ENCODE measurements at places on chromosomes 16 and 17.
A peak's percentile ranks its signal among the peaks of the same experiment; 100 is the strongest.

GRCh38 chr16:75093598-75094540 lies 22.7 kb downstream of the LDHD start:
- no peak for DNase-seq

- no peak for DNase-seq
Observed at GRCh38 chr17:58121925-58122324, 26.3 kb upstream of the OR4D1 start.

- peak; percentile 10 for DNase-seq
Observed at GRCh38 chr16:85086347-85087291, 25.7 kb downstream of the CIBAR2 start.

- no peak for DNase-seq
Observed at GRCh38 chr17:9646546-9646885, 1.2 kb downstream of the USP43 start.

- DNase-seq = no peak
Observed at GRCh38 chr16:23771027-23771426, 16.2 kb downstream of the CHP2 start.

DNA sequence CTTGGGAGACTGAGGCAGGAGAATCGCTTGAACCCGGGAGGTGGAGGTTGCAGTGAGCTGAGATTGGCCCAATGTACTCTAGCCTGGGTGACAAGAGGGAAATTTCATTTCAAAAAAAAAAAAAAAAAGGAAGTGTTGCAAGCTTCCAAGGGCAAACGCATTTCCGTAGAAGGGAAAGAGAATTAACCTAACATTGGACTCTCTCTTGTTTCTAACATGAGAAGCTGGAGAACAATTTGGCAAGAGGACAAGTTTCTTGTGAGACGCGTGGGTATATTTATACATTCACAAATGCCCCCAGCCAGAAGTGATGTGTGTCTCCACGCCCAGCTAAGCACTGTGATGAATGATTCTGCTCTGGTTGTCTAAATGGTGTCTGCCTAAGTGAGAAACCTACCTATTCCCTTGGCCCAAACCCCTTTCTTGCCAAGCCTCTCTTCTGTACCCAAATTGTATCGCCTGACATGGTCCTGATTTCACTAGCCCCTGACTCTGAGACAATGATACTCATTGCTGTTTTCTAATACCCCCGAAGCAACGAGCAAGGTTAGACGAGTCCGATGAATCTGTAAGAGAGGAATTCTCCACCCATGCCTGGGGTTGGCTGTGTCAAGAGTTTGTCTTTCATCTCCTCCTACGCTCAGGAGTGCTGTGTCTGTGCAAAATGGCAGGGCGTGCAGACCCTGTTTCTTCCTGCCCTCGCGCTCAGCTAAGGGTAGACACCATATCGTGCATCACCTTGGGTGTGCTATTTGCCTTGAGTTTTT lies 14.2 kb upstream of the ST6GALNAC2 start:
- DNase-seq = no peak

GRCh38 chr17:36705874-36706731 lies 104.7 kb downstream of the MRM1 start:
- DNase-seq = no peak

DNA sequence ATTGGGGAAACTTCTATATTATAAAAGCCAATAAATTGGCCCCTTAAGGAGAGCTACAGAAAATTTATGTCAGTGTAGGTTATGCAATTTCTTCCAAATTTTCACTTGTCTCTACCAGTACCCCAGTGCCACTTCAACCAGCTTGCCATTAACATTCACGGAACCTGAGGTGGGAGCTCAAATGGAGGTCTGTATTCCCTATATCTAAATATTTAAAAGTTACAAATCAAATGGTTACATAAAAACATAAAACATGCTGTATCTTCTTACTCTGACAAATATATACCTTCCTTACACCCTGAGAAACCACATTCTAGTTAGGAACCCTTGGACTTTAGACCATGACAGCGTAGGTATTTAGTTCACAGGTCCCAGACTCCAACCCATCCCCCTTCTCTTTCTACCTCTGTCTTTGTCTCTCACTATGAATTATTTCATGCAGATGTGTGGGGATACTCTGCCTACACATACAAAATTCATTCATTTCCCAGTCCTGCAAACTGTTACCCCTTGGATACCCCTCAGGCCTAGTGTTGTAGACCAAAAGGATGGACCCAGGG lies 127.8 kb upstream of the PMFBP1 start:
- DNase-seq = no peak

DNA sequence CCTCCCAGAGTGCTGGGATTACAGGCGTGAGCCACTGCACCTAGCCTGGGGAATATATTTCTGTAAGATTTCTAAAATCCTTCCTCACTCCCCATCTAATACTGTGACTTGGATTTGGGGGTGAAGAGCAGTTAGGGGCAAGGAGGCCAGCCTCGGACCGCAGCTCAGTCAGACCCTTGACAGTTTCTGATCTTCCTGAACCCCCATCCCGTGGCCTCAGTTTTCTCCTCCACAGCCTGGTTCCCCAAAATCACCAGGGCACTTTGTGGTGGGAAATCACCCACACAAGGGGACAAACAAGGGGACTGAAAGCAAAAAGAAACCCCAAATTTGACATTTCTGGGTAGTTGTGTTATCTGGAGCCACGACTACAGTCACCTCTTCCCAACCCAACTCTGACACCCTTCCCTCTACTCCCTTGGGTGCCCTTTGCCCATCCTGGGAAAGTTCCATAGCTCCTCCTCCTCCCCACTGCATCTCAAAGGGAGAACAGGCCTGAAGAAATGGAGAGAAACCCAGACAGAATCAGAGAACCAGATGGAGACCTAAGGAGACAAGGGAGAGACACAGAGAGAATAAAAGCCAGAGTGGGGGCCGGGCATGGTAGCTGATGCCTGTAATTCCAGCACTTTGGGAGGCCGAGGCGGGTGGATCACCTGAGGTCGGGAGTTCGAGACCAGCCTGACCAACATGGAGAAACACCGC lies 2.8 kb upstream of the STAT5A start:
- no peak for DNase-seq

- DNase-seq = no peak
Observed at GRCh38 chr16:58455750-58456149, 44.2 kb upstream of the NDRG4 start.
